ENCODE measurements at places on chromosomes 11 and 22.

DNA sequence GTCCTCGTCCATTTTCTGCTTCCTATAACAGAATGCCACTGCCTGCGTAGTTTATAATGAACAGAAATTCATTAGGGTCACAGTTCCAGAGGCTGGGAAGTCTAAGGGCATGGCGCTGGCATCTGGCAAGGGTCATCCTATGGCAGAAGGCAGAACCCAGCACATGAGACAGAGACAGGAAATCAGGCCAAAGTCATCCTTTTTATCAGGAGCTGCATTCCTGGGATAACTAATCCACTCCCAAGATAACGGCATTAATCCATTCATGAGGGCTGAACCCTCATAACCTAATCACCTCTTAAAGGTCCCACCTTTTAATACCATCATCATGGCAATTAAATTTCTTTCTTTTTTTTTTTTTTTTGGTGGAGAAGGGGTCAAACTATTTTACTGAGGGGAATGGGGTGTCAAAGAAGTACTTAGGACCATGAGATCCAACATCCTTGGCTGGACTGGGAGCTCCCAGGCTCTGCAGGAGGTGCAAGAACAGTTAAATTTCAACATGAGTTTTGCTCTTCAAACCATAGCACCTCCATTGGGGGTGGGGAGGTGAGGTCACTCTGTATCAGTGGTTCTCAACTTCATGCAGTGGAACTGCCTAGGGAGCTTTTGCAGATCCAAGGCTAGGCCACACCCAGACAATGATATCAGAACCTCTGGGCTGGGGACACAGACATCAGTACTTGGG, 4.4 kb downstream of the TMEM109 start:
- DNase-seq: no peak

GRCh38 chr11:9799886-9800285, 136.0 kb downstream of the SWAP70 start:
- DNase-seq: no peak

DNA sequence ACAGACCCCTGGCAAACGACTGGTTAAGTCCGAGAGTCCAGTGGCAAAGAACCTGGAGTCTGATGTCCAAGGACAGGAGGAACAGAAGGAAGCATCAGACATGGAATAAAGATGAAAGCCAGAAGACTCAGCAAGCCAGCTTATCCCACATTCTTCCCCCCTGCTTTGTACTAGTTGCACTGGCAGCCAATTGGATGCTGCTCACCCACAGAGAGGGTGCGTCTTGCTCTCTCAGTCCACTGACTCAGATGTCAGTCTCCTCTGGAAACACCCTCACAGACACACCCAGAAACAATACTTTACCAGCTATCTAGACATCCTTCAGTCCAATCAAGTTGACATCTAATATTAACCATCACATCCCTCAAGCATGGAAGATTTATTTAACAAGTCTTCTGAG, 1265.8 kb upstream of the CNTN5 start:
- no peak for DNase-seq

GRCh38 chr22:35629406-35630216, 12.5 kb upstream of the MB start:
- DNase-seq: peak; percentile 24

GRCh38 chr11:50037251-50037650, 4.6 kb downstream of the OR4C45 start:
- DNase-seq: no peak

- DNase-seq: no peak
Observed at GRCh38 chr22:38572065-38572464, 2.1 kb upstream of the DMC1 start.

- DNase-seq: no peak
Observed at GRCh38 chr22:50282361-50283155, 12.4 kb upstream of the MAPK11 start.

GRCh38 chr11:59255281-59255680, 42.6 kb upstream of the MPEG1 start:
- no peak for DNase-seq

GRCh38 chr11:65184146-65184545, 2.4 kb downstream of the CAPN1 start:
- DNase-seq: no peak

- no peak for DNase-seq
Observed at GRCh38 chr11:98194611-98195010, 826.1 kb upstream of the CNTN5 start.

GRCh38 chr22:37228106-37229011, 15.7 kb downstream of the RAC2 start:
- no peak for DNase-seq

- no peak for DNase-seq
Observed at GRCh38 chr22:45460288-45461109, 42.2 kb upstream of the FBLN1 start.

GRCh38 chr22:36881504-36882245, 20.9 kb downstream of the NCF4 start:
- DNase-seq: no peak

DNA sequence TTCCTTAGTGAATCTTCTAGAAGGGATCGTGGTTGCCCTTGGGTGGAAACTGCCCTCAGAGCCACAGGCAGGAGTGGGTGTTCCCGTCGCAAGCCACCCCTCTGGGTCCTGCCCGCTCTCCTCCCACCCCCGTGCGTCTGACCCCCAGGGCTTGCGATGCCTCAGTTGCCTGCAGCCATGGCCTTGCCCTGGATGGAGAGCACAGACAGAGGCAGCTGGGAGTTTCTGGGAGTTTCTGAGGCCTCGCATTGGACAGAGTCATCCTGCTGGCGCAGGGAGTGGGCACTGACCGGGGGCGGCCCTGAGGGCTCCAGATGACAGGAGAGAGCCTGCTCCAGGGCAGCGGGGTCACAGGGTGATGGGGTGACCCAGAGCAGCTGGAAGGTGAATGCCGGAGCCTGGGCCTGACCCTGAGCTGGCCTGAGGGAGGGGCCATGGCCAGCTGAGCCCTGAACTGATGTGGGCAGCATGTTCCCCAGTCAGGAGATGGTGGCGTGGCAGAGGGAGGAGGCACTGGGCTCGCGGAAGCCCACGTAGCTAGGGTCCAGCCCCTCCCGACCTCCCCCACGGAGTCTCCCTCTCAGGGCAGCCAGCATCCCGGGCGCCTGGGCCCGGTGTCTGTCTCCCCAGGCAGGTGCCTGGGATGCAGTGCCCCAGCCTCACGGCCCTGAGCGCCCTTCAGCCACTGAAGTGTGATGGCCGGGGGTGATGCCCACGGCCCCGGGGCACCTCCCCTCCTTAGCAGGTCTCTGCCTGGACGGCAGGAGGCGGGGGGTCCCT, 1236.2 kb downstream of the BRD1 start:
- DNase-seq: no peak

GRCh38 chr11:58641803-58642581, 19.5 kb downstream of the CNTF start:
- no peak for DNase-seq

DNA sequence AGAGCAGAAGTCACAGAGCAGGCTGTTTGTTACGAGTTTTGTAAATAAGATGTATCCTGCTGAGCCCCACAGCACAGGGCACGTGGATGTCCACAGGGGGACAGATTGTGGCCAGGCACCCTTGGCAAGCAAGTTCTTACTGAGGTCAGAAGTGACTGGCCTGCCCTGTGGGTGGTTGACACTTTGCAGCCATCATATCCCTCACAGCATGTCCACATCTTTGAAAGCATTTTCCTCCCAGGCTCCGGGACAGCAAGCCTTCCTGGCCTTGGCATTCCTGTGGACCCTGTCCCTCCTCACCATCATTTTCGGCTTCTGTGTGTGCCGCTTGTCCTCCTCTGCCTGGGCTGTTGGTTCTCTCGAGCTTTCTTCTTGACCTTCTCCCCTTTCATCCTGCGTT, 189.5 kb downstream of the TBC1D22A start:
- no peak for DNase-seq

DNA sequence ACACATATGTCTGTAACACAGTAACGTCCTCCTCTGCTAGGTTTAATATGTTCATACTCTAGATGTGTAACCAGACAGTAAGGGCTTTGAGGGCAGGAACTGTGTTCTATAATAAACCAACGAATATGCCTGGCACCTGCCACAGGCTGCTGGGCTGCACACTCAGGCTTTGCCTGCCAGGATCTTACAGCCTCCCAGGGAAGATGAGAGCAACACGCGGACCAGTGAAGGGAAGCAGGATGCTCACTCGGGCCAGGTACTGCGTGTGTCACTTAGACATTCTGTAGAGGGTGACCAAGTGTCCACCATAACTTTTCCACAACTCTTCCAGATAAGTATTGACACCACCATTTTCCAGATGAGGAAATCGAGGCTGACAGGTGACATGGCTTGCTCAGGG, 21.7 kb upstream of the BAIAP2L2 start:
- no peak for DNase-seq

DNA sequence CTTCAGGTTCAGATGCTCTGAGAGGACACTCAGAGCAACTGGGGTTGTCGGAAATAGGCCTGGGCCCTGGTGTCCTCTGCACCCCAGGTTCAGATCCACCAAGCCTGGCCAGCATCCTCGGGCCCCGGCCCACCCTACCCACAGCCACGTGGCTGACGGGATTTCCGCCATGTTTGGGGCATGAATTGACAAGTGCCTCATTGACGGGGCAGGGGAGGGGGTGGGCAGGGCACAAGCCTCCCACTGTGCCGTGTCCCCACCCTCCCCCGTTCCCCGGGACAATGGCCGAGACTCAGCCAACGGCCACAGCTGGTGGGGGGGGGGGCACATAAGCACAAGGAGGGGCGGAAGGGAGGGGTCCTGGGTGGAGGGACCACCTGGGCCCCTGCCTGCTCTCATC, 8.5 kb downstream of the MYRF start:
- no peak for DNase-seq

GRCh38 chr11:111913031-111913861, 712 bp downstream of the HSPB2 start:
- no peak for DNase-seq

- no peak for DNase-seq
Observed at GRCh38 chr11:28142724-28143123, 34.5 kb downstream of the METTL15 start.

DNA sequence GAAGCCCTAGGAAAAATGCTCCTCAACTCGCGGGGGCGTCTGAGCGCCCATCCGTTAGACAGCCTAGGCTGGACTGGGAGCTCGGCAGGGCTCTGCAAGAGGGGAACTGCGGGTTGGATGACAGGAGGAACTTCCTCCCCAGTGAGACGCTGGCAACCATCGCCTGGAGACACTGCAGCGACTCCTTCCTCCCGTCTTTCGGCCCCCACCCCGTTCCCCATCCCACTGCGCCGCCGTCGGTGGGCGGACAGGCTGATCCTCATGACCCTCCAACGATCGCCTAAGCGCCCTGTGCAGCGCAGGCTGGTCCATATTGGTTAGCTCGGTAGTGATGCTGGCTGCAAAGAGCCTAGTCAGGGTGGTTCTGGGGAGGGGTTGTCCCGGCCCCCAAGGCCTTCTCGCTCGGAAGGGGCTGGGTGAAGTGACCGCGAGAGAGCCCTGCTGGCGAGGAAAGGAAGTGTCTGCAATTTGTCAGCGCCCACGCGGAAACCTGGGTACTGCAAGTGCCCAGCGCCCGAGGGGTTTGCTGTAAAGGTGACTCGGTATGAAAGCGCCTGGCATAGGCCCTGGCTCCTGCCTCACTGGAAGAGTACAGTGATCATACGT, 638 bp downstream of the NRGN start:
- DNase-seq: no peak

GRCh38 chr11:130388607-130389205, 39.7 kb downstream of the ADAMTS8 start:
- DNase-seq: no peak

- DNase-seq: no peak
Observed at GRCh38 chr22:41178425-41178975, 26.6 kb upstream of the L3MBTL2 start.

DNA sequence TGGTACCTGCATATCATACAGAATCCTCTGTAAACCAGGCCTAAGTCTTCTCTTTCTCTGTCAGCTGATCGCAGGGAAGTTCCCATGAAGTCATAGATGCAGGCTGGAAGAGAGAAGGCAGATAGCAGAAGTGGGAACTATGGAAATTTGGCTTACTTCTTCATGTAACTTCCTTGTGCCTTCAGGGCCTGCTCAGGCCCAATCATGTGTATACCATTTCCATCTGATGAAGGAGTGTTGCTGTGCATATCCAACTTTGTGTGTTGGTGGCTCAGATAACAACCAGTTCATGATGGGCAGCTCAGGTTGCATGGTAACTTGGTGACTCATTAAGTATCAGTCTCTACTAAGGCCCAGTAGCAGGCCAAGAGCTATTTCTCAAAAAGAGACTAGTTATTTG, 53.1 kb upstream of the CEP295 start:
- DNase-seq: no peak

- DNase-seq: no peak
Observed at GRCh38 chr11:36402568-36403170, 106.6 kb downstream of the PRR5L start.

GRCh38 chr11:71242391-71242790, 10.0 kb downstream of the SHANK2 start:
- no peak for DNase-seq

DNA sequence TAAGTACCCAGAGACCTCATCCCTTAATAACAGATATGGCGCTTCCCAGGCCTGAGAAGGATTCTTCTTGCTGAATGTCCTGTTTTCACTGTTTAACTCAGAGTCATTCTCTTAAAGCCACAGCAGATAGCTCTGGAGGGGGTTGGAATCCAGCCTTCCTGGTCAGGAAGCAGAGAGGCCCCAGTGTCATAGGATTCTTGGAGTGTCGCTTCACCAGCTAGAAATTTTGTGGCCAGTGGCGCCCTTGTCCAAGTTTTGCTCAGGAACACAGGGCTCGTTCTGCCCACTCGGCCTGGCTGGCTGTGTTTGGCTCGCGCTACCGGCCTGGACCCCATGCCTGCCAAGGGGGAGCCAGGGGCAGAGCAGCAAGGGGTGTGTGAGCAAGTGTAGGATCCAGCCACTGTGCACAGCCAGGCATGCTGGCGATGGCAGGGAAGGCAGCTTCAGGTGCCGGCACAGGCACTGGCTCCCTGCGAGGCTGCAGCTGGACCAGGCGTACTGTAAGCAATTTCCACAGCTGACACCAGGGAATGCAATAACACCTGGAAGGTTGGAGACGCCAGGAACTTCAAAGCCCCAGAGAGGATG, 214.8 kb upstream of the SESN3 start:
- no peak for DNase-seq

- no peak for DNase-seq
Observed at GRCh38 chr11:124514131-124514530, 29.3 kb downstream of the OR8B12 start.

- no peak for DNase-seq
Observed at GRCh38 chr22:20508815-20509271, 1.4 kb downstream of the MED15 start.

DNA sequence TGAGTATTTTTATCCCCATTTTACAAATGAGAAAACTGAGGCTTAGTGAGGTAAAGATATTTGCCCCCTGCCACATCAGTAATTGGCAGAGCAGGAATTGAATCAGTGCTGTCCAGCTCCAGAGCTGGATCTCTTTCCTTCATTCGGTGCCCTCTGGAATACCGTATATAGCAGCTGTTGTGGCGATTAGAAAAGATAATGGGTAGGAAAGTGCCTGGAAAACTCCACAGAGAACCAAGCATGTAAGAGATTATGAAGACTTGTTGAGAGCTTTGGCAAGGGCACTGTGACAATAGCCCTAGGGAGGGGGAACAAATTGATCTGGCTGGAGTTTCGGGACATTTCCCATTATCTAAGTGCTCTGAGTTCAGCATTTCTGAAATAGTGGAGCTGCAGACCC, 82.5 kb upstream of the TEAD1 start:
- no peak for DNase-seq

- DNase-seq: no peak
Observed at GRCh38 chr11:115656669-115657068, 152.5 kb upstream of the CADM1 start.

- no peak for DNase-seq
Observed at GRCh38 chr11:92644595-92645445, 324.6 kb upstream of the MTNR1B start.

Measured in stimulated activated CD8-positive, alpha-beta memory T cell treated with anti-CD3 and anti-CD28 coated beads, Interleukin-7, amount 100 ng/mL, for 1 hour (primary cell).